CD8-positive, alpha-beta memory T cell (primary cell): ENCODE measurements at places on chromosomes 4 and X. TPM values are rescaled to one million over a fixed set of nuclear protein-coding genes. Genes with fewer than 3 reads are reported as not detected.

The ZMAT1 gene
- total RNA-seq: 4.4 TPM

DNA sequence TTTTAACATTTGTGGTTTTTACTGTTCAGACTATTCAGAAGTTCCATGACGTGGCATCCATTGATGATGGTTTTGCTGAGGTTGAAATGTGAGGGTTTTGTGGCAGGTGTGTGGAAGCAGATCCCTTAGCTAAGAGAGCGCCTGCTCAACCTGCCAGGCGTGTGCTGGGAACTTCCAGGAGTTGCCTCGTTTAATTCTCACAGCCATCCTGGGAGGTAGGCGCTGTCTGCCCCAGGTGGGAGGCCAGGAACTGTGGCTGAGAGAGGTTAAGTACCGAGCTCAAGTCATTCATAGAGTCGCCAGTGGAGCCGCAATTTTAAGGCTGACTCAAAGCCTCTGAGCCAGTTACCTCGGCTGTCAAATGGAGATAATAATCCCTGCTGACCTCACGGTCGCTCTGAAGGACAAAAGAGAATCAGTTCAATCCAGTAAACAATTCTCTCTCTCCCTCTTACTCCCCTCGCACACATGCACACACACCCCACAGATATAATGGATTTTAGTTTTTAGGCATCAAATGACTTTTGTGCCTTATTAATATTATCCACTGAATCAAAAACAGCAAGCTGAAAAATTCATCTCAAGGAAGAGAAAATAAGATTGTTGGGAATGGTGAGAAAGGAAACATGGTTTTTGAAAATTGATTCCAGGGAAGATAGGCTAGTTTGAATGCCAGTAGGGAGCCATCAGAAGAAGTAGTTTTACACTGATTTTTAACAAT lies 171.3 kb downstream of the PTTG2 start:
- H3K4me3 ChIP-seq: peak overlapping the region; percentile 11
- peaks cover 53% of the 10 kb centered on the region for H3K4me1 ChIP-seq
- DNase-seq: peak; percentile 57
- H3K27me3 ChIP-seq: no peaks in the 10 kb centered on the region

GRCh38 chr4:87150498-87151261 lies 69.7 kb downstream of the KLHL8 start:
- no peaks in the 10 kb centered on the region for H3K36me3 ChIP-seq
- H3K27ac ChIP-seq: no peak overlapping the region
- H3K27me3 ChIP-seq: no peaks in the 10 kb centered on the region
- no peak overlapping the region for H3K4me3 ChIP-seq

DNA sequence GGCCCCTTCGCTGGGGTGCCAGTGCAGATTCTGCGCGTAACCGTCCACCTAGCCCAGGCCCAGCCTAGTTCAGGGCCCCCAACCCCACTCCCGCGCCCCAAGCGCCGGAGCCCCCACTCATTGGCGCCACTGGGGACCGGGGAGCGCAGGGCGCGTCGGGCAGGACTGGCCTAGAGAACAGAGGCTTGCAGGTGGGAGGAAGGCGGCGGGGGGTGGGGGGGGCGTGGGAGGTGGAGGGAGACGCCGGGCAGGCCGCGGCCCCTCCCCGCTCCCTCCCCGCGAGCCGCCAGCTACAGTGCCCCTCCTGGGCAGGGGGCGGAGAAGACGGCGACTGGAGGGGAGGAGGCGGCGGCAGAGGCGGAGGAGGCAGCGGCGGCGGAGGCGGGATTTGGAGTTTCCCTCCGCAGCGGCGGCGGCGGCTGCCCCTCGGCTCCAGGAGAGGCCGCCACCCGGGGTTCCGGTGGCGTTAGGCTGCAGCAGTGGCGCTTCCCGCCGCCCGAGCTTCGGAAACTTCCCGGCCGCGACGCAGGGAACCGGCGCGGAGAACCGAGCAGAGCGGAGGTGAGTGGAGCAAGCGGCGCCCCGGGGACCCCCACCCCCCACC lies 4.8 kb upstream of the DUSP9 start:
- no peak for DNase-seq
- no peaks in the 10 kb centered on the region for H3K27me3 ChIP-seq
- H3K36me3 ChIP-seq: no peaks in the 10 kb centered on the region
